ENCODE measurements at places on chromosomes 6 and 20.

DNA sequence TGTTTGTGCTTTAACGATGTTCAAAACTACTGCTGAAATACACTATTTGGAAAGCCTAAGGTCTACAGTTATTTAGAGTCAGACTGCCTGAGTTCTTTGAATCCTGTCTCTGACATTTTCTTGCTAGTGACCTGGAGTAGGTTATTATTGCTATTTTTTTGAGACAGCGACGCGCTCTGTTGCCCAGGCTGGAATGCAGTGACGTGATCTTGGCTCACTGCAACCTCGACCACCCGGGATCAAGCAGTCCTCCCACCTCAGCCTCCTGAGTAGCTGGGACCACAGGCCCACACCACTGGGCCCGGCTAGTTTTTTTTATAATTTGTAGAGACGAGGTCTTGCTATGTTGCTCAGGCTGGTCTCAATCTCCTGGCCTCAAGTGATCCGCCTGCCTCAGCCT, 96.6 kb downstream of the TIAM2 start:
- no peak for DNase-seq

DNA sequence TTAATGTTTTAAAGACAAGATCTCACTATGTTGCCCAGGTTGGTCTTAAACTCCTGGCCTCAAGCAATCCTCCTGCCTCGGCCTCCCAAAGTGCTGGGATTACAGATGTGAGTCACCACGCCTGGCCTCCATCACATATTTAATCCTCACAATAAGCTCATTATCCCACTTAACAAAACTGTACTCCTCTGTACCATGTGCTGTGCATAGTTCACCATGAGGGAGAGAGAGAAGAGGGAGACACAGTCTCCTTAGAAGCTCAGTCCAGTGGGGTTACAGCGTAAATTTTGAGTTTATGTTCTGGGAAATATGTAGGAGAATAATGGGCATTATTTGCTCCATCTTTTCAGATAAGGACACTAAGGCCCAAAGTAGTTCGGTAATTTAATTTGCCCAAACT, 7.9 kb upstream of the CPNE5 start:
- DNase-seq = no peak

DNA sequence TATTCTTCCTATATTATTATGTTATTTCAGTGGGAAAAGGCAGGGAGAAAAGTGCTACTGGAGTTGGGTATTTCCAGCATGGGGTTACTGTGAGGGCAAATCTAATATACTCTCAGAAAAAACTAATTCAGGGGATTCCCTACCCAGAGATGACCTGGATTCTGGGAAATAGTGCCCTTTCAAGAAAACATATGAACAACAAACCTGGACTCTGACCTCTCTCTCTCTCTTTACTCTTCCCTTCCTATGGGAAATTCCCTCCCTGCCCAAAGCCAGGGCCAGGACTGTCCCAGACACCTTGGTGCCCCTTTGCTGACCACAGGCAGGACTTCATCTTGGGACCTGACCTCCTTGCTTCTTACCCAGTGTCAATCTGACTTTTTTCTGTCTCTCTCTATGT, 1.6 kb upstream of the UBD start:
- no peak for DNase-seq

GRCh38 chr6:75491291-75491690, 2.3 kb downstream of the FILIP1 start:
- no peak for DNase-seq

- DNase-seq = no peak
Observed at GRCh38 chr6:42260972-42261371, 43.3 kb upstream of the MRPS10 start.

GRCh38 chr6:112180095-112180820, 74.1 kb downstream of the LAMA4 start:
- peak; percentile 60 for DNase-seq

DNA sequence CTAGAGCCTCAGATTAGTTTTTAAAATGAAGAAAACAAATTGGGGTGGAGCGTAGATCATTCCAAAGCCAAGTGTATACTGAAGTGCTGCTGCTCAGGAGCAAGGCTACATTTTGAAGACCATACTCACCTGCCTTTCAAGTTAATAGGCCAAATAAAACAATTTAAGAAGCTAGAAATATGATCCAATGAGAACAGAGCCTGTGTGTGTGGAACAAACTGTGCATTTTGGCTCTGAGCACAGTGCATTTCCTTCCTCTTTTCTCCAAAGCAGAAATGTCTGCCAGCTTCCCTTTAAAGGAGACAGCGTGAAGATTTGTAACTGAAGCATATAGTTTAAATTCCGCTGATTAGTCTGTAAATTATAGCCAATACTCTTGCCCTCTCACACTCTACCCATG, 3.2 kb upstream of the IFNGR1 start:
- DNase-seq = no peak

DNA sequence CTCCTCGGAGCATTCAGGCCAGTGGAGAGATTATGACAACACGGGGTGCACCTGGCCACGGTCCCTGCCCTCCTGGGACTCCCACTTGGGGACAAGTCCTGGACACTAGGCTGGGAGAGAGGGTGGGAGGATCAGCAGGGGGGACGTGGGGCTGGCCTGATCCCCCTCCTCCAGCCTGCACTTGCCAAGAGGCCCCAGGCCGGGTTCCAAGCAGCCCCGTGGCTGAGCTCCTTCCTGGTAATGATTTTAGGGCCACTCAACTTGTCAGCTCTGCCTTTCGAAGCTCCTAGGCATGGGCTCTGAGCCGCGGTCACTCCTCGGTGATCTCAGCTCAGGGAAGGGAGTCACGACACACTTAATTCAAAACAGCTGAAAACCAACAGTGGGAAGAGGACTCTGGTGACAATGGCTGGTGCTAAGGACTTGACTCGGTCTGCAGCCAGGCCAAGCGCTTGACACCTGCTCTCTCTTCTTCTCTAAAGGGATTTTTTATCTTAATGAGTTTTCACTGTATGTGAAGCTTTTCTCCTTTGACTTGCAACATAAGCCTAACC, 161.7 kb downstream of the BMP7 start:
- DNase-seq = no peak

All from NT2/D1 (cell line).